H54 (cell line): ENCODE measurements at places on chromosomes 7 and 10.

GRCh38 chr7:81685270-81685868 lies 84.5 kb downstream of the HGF start:
- DNase-seq, result no peak

DNA sequence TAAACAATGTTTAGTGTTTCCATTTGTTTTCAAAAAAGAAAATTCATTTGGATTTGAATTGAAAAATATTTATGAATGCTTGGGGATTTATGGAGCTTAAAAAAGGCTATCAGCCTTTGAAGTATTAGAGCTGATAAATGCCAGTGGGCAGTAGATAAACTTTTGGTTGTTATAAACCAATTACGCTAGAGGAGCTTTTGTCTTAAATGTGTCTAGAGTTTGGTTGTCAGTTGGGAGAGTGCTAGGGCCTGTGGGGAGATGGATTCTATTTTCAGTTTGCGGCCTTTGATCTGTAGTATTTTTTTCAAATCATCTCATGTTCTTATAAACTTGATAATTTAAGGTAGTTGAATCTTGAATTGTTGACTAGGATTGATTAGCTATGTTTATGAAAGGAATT lies 104.0 kb downstream of the SND1 start:
- no peak for DNase-seq

DNA sequence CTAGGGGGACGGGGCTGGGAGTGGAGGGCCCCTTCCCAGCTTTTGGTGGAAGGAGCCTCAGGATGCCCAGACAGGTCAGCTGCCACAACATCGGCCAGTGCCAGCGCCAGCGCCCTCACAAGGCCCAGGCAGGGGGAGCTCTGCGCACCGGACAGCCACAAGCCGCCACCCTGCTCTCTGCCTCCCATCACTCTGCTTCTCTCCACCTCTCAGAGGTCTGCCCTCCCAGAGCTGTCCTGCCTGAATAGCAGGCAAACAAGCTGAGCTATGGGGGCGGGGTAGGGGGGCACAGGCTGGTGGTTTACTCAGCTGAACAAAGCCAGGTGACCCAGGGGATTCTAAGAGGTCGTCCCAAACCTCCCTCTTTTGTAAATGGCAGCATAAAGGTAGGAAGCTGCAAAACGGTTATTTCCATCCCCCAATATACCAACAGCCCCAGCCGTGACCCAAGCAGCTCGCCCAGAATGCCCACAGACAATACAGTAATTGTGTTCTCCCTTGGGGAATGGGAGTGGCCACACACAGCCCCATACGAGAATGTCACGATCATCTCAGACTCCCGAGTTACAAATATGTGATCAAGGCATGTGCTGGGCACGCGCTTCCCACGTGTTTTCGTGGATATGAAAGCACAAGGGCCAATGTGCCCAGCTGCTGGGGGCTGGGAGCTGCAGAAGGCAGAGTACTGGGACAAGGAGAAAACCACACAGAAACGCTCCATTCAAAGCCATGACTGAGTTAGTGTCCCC lies 19.7 kb downstream of the FAM53B start:
- no peak for DNase-seq

DNA sequence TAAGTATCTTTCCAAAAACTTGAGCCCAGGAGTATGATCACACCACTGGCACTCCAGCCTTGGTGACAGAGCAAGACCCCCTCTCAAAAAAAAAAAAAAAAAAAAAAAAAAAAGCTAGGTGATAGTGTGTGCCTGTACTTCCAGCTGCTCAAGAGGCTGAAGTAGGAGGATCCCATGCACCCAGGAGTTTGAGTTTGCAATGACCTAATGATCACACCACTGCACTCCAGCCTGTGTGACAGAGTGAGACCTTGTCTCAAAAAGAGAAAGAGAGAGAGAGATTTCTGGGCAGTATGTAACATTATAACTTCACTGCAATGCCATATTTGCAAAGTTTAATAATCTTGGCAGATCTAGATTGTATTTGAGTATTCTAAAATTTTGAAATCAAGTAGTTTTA lies 47.6 kb downstream of the AKAP9 start:
- no peak for DNase-seq

GRCh38 chr7:103951311-103951710 lies 38.1 kb downstream of the RELN start:
- DNase-seq, result no peak

DNA sequence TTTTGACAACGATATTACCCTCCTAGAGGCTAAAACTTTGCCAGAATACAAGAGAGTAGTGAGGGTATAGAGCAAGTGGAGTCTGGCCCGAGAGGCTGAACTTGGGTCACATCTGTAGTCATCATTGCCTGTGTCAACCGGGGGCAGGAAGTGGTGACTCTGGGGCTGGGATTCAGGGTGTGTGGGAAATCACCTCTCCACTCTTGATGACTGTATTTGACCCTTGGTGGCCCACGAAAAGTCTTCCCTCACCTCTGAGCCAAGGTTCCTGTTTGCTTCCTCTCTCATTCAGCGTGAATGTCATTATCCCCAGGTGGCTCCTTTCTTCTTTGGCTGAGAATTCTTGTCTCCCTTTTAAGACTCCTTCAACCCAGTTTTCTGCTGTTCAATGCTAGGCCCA lies 240.4 kb downstream of the ABCA13 start:
- DNase-seq, result no peak

GRCh38 chr10:12334186-12334530 lies 15.2 kb upstream of the CAMK1D start:
- DNase-seq, result no peak

- no peak for DNase-seq
Observed at GRCh38 chr7:132580277-132580676, 4.0 kb upstream of the PLXNA4 start.

GRCh38 chr7:25180592-25180923 lies 47.7 kb downstream of the NPVF start:
- DNase-seq, result no peak

GRCh38 chr7:129210256-129210988 lies 14.4 kb upstream of the AHCYL2 start:
- DNase-seq, result peak; percentile 74

- DNase-seq, result no peak
Observed at GRCh38 chr10:24722676-24723385, 856 bp downstream of the ARHGAP21 start.

- DNase-seq, result no peak
Observed at GRCh38 chr7:130262448-130262847, 4.2 kb upstream of the CPA2 start.
